ENCODE measurements at places on chromosomes 4 and X.

DNA sequence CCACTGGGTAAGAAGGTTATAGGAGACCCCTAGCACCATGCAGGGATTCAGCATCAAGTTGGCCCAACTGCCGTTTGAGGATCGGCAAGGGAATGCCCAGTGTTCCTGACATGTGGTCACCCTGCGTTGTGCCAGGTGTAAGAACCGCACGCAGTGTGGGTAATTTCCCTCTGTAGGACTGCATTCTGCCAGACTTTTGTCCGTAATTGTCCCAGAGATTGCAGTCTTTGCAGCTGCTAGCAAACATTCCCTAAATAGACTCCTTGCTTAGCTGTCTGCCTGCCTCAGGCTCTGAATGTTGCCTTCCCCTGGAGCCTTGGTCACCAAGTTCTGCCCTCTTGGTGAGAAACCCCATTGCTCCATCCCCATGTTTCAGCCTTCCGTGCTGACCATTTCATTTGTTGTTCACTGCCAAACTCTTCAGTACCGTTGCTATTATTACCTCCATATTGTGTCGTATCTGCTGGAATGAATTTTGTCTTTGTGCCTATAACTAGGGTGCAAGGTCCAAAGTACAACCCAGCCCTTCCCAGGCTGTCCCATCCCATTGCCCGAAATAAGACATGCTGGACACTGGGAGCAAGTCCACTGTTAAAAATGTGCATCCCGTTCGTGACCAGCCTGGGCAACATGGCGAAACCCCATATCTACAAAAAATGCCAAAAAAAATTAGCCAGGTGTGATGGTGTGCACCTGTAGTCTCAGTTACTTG is 53.8 kb upstream of the USP9X start:
- no peak for DNase-seq

DNA sequence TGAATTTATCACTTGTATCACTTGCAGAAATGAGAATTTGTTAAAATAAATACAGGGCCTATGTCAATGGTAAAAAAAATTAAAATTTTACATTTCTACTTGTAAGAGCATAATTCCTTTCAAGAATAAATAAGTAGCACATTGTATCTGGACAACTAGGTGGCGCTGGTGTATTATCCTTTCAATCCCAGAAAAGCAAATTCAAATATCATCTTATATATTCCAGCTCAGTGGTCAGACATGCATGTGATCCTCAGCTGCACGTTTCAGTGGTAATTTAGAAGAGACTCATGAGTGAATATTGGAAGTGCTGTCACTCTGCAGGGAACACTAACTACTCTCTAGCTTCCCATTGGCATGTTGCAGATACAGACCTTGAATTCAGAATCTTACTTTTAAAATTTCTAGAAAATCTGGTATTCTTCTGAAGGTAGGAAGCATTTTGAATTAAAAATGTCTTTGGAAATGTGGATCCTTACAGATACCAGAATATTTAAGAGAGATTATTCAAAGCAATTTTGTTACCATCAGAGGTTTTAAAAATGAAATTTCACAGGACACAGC is 1414.7 kb upstream of the TENM3 start:
- DNase-seq: no peak

DNA sequence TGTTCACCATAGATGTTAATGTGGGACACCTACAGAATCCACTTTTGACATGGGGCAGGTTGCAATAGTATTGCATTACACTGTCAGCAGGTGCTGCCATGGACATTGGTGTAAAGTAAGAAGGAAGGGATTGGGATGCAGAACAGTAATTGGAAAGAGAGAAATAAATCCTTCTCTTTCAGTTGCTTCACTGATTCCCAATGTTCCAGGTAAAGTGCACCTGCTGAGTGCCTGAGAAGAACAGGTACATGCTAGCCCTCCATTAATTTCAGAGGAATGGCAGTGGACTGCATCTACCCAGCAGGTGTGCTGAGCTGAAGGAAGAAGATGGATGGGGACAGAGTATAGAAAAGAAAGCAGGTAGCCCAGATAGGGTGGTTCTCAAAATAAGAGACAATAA is 248.5 kb downstream of the TENM3 start:
- no peak for DNase-seq

GRCh38 chr4:146960634-146961033 is 15.0 kb upstream of the TTC29 start:
- DNase-seq: no peak

GRCh38 chrX:118779581-118779980 is 44.0 kb upstream of the ZCCHC12 start:
- DNase-seq: no peak

DNA sequence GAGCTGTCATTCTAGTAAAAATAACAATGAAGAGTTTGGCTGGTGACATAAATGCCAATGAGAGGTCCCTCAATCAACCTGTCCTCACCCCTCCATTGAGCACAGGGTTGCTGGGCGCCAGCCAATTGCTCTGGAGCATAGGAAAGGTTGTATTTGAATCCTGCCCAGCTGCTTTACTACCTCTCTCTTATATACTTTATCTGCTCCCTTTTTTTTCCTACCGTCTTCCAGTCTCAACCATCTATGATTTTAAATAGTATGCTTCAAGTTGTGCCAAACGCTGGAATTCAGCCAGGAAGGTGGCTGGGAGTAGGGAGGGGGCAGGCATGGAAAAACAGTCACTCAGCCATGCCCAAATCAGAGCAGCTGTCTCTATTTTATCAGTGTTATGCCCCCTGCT is 153.8 kb downstream of the NR3C2 start:
- no peak for DNase-seq

- no peak for DNase-seq
Measured at GRCh38 chr4:152992466-152992865, 56.3 kb downstream of the FHDC1 start.

DNA sequence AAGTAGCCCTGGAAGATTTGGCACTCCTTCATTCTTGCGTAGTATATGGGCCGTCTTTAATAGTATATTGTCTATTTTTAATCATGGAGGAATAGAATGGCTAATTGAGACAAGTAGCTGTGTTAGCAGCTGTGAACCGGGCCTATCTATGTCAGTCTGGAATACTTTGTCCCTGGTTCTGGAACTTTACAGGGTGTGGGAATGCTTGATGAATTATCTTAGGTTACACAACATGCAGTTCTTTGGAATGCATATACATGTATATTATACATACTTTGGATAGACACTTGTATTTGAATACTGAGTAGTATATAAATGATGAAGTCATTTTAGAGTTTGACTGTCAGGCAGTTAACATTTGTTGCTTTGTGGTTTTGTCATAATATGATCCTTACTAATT is 37.4 kb downstream of the PDLIM5 start:
- DNase-seq: no peak

DNA sequence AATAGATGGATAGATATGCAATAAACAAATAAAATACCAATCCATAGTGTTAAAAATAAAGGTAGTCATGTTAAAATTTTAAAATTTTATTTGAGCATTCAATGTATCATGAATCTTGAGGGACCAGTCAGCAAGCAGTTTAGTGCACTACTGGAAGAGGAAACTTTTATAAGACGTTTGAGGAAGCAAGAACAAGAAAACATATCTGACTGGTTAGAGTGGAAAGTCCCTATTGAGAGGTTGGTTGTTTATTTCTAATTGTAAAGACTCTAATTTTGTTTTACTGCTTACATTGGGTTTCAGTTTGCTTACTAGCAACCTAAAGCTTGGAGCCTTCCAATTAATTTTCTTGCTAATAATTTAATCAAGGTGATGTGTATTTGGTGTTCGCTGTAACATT is 786.2 kb downstream of the RAB28 start:
- no peak for DNase-seq

- no peak for DNase-seq
Measured at GRCh38 chr4:184924516-184924915, 93.8 kb upstream of the HELT start.

DNA sequence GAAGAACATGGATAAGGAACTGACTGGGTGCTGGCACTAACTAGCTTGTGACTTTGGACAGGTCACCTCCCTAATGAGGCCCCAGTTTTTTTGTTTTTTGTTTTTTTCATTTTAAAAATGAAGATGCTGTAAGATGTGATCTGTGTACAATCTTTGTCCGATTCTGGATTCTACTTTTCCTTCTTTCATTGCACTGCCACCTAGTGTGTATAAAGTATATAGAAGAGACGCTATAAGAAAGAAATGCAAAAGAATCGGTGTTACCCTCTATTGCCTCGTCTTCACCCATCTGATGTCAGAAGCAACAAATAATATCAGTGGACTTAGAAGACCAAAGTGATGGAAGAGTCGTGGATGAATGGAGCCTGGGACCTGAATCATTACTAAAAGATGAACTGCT is 58.6 kb upstream of the P2RY10 start:
- DNase-seq: no peak

DNA sequence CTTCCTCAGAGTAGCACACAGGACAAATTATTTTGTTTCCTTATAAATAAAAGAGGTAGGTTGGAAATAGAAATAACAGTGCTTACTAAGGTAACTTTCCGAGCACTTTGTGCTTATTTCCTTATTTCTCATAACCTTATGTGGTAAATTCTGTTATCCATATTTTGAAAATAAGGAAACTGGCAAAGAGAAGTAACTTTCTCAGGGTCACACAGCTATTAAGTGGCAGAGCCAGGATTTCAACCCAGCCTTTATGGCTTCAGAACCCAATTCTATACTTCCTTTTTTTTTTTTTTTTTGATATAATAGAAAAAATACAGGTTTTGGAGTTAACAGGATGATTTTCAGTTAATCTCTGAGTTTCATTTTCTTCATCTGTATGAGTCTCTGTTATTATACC is 3.3 kb downstream of the UTP3 start:
- no peak for DNase-seq

DNA sequence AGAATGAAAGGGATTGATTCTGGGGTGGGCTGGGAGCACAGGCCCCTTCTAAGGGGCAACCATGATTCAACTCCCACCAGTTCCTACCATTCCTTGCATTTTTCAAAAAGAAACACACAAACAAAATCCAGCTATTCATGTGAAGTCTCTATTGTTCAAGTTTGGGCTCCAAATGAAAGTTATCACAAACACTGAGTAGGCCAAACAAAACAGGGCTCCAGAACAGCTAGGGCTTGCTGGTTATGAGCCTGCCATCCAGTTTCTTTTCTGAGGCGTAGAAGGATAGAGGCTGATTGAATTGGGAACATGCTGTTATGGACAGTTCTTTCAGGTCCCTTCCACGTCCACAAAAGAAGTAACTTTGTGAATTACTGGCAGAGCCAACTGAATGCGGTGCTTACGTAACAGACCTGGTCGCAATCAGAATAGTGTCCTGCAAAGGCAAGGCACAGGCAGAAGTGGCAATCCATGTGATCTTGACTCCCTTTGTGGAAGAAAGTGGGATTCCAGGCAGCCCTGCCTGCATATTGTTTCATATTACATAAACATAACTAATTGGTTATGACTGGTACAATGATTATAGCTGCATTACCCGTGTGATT is 244.5 kb downstream of the SCFD2 start:
- no peak for DNase-seq

DNA sequence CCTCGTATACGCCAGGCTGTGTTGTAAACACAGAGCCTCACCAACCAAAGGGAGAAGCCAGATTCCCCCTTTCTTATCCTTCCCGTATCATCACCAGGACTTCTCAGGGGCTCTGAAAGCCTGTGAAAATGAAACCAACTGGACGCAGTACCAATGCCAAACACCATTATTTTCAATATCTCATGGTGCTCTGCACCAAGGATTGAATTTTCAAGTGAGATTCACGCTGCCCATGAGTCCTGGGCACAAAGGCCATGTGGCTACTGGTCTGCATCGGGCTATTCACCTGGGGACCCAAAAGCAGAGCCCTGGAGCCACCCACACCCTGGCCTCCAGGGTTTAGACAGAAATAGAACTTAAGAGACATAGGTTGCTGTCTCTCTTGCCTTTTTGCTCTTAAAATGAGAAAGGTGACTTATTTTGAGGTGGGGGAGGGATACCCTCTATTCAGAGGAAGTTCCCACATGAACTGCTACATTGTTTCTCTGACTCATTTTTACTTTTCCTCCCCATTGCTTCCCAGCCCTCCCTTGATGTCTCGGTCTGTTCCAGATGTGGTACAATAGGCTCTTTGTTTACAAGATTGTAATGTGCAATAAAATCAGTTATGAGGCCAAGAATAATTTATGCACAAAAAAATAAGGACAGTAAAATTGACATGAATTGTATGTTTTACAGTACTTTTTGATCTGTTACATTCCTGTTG is 55.4 kb downstream of the MAML3 start:
- no peak for DNase-seq

DNA sequence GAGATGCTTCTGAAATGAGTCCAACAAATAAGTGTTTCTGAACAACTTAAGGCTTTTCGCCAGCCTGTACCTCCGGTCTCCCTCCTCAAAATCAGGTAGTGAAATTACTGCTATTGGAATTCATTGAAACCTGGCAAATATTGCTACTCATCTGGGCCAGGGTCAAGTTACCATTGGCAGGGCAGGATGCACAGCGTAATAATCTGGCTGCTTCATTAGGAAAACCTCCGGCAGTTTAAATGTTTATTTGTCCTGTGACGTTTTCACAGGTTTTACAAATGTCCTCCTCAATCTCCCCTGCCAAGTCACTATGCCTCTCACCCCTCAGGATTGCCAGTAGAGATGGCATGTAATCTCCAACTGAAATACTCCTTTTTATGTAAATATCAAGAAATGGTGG is 92.6 kb upstream of the KDR start:
- no peak for DNase-seq

- DNase-seq: no peak
Measured at GRCh38 chr4:15771216-15772058, 6.7 kb upstream of the CD38 start.

DNA sequence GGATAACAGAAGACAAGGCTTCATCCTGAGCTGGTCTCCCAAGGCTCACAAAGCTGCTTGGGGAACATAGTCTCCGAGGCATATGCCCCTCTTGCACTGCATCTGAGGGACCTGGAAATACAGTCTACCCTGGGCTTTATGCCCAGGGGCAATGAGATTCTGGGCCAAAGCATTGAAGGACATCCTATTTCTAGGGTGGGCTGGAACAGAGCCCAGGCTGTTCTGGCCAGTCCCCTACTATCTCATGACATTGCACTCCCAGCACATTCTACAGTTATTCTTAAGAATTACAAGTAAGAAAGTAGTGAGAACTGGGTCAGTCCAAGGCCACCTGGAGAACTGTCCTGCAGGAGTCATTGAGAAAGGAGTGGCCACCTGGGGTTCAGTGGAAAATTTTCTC is 107.6 kb downstream of the USP46 start:
- no peak for DNase-seq

DNA sequence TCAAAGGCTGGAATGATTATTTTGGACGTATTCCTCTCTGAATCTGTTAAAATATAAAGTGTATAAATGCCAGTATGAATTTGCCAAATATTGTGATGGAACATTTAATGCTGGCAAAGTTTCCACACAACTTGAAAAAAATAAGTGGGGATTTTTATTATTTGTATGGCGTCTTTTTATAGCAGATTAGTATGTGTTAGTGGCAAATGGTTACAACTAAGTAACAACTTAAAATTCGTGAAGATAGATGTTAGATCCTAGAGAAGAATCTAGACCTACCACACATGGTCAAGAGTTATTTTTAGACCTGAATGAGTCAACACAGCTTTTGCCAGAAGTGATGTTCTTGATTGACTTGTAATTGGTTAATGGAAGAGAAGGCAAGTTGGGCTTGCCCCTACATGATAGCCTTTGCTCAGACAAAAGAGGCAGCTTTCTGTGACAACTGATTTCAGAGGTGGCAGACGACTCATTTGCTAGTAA is 4.8 kb downstream of the CPE start:
- no peak for DNase-seq

GRCh38 chr4:165972747-165973146 is 99.7 kb downstream of the TLL1 start:
- no peak for DNase-seq

GRCh38 chr4:169080981-169081380 is 70.9 kb upstream of the CBR4 start:
- no peak for DNase-seq
